ENCODE measurements at places on chromosomes 5 and 9.

DNA sequence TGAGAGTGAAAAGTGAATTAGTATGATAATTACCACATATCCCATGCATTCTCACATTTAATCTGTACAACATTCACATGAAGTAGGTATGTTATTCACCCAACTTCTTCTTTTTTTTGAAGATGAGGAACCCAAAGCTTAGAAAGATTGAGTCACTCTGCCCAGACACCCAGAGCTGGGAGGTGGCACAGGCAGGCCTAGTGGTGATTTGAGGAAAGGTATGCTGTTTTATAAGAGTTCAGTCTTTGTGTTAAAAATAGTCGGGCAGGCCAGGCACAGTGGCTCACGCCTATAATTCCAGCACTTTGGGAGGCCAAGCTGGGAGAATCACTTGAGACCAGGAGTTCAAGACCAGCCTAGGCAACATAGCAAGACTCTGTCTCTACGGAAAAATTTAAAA lies 285.3 kb downstream of the NR3C1 start:
- DNase-seq = peak; percentile 83

DNA sequence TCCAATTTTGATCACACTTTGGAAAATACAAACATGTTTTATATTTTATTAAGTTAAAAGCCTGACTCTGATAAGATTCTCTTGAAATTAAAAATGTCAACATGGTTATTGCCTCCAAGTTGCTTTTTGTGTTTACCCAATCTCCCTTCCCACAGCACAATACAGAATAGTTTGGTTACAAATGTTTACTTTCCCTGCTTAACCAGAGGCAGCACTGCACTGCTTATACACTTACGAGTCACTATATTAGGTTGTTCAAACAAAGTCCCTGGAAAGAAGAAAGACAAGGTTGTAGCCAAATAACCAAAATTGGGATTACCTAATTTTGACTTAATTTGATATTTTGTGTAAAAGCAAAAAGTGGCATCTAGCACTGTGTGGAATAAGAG lies 25.9 kb downstream of the SRFBP1 start:
- no peak for DNase-seq

GRCh38 chr5:167639766-167640165 lies 651.7 kb upstream of the WWC1 start:
- DNase-seq = no peak

DNA sequence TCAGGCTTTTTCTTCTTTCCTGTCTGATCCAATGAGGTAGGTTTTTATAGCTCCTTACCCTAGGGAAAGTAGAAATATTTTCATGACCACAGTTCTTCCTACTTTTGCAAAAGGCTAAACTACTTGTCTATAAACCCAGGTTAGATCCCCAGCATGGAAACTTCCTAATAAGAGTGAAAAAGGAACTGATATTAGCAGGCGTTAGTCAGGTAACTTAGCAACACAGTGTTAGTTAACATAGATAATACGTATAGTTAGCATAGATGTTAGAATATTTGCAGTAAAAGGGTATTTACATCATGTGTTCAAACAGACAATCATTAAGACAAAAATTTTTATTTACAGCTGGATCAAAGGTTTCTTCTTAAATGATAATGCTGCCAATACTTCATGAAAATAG lies 162.9 kb upstream of the DAB2 start:
- peak; percentile 25 for DNase-seq

DNA sequence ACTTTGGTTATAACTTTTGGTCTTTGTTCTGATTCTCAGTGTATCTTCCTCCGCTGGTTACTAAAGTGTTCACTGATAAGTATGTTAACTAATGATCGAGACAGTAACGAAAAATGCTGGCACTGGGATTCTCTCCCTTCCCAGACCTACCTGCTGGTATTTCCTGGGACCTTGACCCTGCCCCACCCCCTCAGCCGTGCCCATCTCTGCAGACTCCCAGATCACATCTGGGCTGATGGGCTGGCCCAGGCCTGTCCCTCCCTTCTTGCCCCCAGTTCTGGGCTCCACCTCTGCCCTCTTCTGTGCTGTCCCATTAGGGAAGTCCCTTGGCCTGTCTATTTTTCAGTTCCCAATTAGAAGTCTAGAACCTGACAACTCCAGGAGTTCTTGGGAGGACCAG lies 46.9 kb downstream of the NEURL1B start:
- DNase-seq = no peak

DNA sequence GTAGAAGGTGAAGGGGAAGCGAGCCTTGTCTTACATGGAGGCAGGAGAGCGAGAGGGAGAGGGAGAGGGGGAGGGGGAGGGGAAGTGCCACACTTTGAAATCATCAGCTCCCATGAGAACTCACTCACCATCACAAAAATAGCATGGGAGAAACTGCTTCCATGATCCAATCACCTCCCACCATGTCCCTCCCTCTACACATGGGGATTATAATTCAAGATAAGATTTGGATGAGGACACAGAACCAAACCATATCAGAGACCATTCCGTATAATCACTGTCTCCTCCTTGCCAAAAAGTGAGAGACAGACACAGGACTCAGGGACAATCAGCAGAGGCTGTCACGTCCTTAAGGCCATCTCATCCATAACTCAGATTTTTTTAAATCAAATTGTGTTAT lies 187.7 kb upstream of the TAS2R1 start:
- no peak for DNase-seq

DNA sequence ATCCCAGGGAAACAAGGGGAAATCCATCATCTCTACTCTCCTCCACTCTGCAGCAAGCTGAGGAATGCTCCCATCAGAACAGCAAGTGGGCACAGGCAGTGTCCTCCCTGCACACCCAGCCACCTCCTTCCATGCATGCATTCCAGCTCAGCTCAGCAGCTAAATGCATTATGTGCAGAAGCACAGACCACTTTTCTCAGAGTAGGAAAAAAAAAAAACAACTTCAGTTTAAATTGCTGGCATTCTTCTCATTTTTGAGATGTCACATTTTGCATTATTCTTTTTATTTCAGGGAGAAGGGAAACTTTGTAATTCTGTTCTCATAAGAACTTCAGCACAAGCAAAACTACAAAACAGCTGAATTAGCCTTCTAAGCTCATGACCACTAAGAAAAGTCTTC lies 312.2 kb downstream of the SEMA5A start:
- no peak for DNase-seq

- no peak for DNase-seq
These were observed 203.1 kb upstream of the ANKH start for GRCh38 chr5:15074651-15075050.

GRCh38 chr9:6827439-6828145 lies 69.8 kb downstream of the KDM4C start:
- DNase-seq = peak; percentile 25

- DNase-seq = no peak
These were observed 22.8 kb downstream of the URM1 start for GRCh38 chr9:128393970-128394369.

DNA sequence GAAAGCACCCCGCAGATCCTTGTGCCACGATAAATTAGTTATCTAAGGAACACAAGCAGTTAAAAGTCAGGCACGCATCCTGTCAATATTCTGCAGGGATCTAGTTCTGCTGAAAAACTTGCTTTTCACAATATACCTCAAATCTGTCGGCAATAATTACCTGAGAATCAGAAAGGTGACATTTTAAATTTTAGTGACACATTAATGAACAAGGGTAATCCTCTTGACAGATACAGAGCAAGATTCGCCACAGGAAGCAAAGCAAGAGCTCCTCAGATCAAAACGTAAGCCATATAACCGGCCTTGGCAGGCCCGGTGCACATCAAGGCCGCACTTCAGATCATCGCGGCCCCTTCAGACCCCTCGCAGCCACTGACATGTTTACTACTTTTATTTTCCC lies 185.7 kb downstream of the ATPSCKMT start:
- no peak for DNase-seq

GRCh38 chr5:120088836-120089235 lies 375.3 kb upstream of the PRR16 start:
- DNase-seq = no peak

GRCh38 chr9:137280474-137281344 lies 3.2 kb downstream of the TOR4A start:
- no peak for DNase-seq

GRCh38 chr9:136397643-136398042 lies 2.3 kb downstream of the SNAPC4 start:
- no peak for DNase-seq

- DNase-seq = peak; percentile 34
These were observed 90.2 kb upstream of the FAM174A start for GRCh38 chr5:100444961-100445360.

- no peak for DNase-seq
These were observed 55.7 kb downstream of the CAST start for GRCh38 chr5:96717874-96718273.

DNA sequence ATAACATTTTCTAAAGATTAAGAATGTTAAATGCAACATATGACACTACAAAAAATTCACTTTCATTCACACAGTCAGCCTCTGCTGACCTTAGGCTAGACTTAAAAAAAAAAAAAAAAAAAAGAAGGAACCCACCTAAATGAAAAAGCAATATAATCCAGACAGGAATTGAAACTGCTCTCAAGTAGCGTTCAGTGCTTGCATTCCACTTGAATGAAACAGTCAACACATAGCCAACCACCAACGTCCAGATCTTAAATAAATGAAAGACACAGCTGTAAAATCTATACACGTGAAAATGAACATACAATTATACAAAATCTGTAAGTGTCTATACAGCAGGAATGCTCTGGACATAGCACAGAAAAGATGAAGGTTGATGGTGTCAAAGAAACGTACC lies 11.4 kb downstream of the TMEM245 start:
- peak; percentile 83 for DNase-seq

DNA sequence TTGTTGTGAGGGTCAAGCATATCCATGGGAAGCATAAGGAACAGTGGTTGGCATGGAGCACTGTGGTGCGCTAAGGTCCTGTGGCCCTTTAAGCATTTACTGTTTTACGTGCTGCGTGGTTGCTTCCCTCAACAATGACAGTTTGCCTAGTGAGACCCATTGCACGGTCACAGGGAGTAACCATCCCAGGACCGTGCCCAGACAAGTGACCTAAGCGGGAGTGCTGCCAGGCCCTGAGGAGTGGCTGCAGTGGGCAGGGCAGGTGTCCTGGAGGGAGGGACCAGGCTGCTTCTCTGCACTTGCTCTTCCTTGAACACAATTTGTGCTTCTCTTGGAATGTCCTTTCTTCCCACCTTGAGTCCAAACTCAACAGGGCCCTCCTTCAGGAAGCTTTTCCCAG lies 64.6 kb downstream of the RGS3 start:
- no peak for DNase-seq

DNA sequence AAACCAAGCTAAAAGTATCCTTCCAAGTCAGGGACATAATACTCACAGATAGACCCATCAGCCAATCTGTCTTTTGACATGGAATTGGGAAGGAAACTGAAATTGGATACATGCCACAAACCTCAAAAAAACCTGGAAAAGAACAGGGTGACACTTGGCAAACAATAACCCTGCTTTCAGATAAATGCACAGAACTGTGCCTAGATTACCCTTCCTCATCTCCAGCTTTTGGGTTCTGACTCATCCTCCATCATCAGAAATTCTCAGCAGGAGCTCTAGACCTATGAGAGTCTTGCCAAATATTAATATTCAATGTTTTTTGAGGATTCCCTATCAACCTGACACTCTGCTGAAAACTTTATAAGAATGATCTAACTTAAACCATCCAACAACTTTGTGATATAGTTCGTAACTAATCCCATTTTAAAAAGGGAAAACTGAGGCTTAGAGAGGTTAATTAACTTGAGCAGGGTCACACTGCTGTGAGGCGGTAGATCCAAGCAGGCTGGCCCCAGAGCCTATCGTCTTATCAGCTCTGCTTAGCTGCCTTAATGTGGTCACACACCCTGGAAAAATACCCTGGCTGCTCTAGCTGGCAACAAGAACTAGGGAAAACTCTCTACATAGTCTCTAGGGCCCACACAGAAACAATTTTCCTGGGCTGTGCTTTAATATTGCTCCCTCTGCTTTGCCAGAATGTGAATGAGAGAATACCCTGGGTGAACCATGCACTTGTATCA lies 157.0 kb upstream of the TRPC7 start:
- DNase-seq = no peak

DNA sequence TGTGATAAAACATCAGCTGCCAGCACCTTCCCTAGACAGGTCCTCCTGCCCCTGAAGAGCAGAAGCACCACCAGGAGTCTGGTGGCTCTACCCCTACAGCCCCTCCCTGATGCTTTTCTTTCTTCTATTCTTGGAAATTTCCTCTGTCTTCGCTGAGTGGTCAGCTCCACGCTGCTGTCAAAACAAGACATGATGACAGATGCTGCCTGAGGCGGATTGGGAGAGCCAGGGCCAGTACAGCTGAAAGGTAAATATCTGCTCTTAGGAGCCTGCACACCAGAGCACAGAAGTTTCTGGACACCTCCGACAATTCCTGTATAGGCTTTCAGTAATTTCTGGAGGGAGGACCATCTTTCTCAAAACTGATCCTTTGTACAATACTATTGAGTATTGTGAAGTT lies 4.7 kb upstream of the OR1Q1 start:
- no peak for DNase-seq

GRCh38 chr5:68265347-68265746 lies 49.8 kb downstream of the PIK3R1 start:
- DNase-seq = no peak

DNA sequence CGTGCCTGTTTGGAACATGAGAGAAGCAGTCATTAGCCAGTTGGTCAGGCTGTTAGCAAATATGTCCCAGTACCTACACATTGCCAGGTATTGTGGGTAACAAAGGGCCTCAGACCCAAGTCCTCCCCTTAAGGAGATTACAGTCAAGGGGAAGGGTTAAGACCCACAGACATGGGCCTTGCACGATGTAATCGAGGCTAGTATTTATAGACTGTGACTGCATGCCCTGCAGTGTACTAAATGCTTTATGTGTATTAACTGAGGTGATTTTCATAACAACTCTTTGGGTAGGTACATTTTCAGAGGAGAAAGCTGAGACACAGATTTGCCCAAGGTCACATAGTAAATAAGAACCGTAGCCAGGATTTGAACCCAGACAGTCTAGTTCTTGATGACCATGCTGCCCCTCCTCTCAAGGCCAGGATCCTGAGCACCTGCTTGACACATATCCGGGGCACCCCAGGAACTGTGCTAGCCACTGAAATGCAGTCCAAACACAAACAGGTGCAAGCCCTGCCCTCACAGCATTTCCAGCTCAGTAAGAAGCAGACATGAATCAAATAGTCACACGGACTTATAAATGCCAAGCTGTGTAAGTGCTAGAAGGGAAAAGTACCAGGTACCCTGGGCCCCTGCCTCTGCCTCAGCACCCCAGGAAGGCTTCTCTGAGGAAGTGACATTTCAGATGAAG lies 32.0 kb upstream of the GRPEL2 start:
- no peak for DNase-seq

DNA sequence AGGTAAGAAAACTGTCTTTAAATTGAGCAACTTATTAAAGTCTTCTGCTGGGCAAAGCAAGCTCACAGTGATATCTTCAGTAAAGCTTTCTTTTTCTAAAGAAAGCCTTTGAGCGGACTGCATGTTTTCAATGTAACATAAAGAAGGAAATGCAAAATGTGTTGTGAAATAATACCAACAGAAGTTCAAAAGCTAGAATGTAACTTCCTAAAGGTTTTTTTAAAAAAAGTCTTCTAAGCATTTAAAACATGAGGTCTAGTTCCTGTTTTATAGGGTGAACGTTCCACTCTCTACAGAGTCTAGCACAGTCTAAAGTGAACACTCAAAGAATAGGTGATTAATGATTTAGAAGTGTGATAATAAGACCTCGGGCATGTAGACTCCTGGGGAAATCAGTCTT lies 62.9 kb downstream of the DENND1A start:
- DNase-seq = peak; percentile 97

Measured in MV-4-11 (cell line).